ENCODE measurements at places on chromosomes 2 and 18.

- DNase-seq, result no peak
These were observed 773.7 kb downstream of the TSN start for GRCh38 chr2:122528958-122529705.

GRCh38 chr2:45432406-45432805 lies 178.7 kb downstream of the SRBD1 start:
- DNase-seq, result no peak

DNA sequence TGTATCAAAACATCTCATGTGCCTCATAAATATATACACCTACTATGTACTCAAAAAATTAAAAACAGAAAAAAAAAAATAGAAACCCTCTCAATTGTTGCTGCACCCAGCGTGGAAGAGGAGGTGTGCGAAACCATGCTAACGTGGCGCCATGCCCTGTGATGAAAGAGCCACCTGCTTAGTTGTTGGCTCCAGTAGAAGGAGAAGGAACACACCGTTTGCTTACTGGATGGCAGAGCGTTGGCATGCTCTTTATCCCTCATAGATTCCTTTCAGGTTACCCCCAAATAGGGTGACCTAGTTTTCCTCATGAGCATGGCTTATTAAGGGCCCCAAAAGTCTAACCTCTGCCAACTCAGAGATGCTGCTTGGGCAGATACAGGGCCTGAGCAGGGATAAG lies 332.1 kb downstream of the AGAP1 start:
- no peak for DNase-seq

- DNase-seq, result no peak
These were observed 113.5 kb upstream of the ZNF236 start for GRCh38 chr18:76708722-76709353.

DNA sequence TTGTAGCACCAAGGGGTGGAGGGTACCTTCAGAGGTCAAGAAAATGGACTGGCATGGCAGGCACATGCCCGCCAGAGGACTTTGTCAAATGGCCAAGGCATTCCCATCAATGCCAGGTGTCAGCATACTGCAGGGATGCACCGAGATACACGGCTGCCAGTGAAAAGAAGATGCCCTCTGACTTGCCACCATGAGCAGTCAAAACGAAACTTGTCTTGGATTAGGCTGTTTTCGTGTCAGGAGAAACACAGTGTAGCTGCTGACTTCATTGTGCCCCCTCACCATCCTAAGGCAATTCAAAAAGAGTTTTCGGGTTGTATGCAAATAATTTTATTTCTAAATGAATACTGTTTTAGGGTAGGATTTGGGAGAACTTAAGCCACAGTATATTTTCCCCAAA lies 181.5 kb downstream of the NAPG start:
- no peak for DNase-seq

DNA sequence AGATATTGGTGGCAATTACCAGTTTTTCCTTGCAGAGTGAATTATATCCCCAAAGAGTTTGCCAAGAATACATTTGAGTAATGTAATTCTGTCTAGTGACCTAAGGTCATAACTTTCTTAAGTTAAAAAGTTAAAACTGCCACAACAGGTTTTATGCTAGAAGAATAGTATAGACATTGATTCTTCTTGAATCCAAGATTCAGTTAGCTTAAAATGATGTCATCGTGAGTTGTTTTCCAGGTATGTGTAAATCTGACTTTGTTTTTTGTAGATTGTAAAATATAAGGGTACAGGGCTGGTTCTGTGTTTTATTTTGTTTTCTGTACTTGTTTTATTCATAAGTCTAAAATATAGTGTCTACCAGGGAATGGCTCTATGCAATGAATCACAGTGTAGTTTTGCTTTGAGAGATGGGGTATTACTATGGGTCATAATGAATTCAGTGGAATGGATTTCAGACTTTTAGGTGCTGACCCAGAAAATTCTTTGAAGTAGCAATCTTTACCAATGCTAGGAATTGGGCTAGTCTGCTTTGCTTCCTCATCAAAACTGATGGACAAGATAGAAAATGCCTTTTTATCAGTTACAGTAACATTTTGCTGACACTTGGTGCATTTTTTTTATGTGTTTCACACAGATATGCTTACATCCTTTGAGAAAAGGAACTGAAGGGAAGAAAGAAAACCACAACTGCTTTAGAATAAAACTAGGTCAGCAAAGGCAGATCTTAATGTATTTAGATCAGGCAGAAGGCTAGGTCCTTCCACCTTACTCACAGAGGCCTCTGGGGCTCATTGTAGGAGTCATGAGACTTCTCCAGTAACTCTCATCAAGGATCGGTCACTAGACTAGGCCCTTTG lies 20.8 kb upstream of the MGAT5 start:
- DNase-seq, result peak; percentile 35

- no peak for DNase-seq
These were observed 40.7 kb upstream of the TEX51 start for GRCh38 chr2:126858013-126858412.

GRCh38 chr2:143497726-143498125 lies 368.5 kb downstream of the ARHGAP15 start:
- no peak for DNase-seq

DNA sequence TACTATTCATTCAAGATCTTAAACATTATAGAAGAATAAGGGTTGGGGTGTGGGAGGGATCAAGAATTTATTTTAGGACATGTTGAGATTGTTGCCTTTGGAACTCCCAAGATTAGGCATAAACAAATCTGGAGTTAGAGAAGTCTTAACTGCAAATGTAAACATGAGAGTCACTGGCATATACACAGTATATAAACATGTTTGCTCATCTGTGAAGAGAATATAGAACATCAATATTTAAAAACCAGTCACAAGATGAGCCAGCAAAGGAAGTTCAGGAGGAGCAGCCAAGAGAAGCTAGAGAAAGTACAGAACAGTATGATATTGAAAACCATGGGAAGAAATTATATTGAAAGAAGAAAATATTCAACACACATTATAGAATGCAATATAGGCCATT lies 638.6 kb upstream of the SLC39A10 start:
- DNase-seq, result no peak

DNA sequence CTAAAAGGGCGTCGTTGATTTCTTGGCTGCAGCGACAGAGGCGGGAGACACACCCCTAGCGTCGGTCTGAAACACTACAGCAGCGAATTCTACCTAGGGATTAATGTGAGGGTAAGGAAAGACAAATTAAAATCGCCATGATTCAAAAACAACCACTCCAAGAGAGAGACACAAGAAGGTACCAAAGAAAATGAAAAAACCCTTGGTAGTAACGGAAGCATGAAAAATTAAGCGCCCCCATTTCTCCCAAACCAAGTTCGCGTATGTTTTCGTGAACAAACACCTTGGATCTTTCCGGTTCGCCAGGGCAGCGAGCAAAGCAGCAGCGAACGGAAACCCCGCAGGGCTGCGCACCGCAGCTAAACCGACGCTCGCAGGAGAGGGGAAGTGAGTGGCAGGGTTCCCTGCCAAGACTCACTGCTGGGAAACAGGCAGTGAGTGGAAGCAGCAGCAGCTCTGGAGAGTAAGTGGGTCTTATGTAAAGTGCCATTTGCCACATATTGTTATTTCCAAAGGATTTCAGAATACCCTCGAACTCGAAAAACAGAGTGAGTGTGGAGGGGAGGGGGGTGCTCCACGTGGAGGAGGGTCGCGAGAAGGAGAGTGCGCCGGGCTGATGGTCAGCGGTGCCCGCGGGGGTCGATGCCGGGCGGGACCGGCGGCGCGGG lies 1.0 kb downstream of the PPP3R1 start:
- DNase-seq, result peak; percentile 74

DNA sequence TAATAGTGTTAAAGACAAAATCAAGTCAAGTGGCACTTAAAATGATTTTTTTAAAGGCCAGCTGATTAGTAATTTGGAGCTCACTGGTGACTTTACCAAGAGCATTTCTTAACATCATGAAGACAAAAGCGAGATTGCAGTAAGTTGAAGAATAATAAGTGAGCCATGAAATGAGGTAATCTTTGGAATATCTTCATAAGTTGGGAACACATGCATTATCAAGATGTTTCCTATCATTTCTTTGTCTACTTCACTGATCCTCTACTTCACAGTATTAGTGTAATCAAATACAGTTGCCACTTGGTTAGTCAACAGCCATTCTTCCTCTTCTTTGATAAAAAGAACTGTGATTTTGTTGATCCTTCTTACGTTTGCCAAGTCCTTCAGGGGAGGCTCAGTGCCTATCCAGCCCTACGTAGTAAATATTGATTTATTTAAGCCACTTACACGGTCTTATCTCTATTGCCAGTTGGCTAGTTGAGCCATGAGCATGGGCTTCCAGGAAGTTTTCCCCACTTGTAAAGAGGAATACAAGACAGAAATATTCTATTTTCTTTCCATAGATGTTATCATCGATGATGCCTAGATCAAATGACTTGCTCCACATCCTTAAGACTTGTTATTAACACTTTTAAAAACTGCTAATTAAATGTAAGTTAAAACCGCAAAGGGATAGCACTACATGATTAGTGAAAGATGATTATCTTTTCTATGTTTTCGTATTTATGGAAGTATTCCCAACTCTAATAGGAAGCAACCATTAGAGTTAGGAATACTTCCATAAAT lies 46.1 kb downstream of the YES1 start:
- no peak for DNase-seq

DNA sequence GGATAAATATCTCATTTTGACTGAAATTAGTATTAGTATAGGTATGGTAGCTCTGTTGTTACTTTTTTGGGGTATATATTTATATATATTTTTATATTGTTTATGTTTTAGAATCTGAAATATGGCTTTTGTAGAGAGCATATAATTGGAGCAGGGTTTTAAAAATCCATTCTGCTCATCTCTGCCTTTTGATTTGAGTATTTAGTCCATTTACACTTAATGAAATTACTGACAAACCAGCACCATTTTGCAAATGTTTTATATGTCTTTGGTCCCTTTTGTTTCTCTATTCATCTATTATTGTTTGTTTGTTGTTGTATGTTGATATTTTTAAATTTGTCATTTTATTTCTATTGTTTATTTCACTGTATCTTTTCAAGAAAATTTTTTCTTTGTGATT lies 30.7 kb downstream of the PTPN4 start:
- DNase-seq, result no peak

GRCh38 chr2:1708476-1709334 lies 35.6 kb downstream of the PXDN start:
- no peak for DNase-seq

GRCh38 chr2:198220763-198221610 lies 416.6 kb downstream of the PLCL1 start:
- no peak for DNase-seq

- no peak for DNase-seq
These were observed 142.2 kb downstream of the PKP4 start for GRCh38 chr2:158598862-158599517.

DNA sequence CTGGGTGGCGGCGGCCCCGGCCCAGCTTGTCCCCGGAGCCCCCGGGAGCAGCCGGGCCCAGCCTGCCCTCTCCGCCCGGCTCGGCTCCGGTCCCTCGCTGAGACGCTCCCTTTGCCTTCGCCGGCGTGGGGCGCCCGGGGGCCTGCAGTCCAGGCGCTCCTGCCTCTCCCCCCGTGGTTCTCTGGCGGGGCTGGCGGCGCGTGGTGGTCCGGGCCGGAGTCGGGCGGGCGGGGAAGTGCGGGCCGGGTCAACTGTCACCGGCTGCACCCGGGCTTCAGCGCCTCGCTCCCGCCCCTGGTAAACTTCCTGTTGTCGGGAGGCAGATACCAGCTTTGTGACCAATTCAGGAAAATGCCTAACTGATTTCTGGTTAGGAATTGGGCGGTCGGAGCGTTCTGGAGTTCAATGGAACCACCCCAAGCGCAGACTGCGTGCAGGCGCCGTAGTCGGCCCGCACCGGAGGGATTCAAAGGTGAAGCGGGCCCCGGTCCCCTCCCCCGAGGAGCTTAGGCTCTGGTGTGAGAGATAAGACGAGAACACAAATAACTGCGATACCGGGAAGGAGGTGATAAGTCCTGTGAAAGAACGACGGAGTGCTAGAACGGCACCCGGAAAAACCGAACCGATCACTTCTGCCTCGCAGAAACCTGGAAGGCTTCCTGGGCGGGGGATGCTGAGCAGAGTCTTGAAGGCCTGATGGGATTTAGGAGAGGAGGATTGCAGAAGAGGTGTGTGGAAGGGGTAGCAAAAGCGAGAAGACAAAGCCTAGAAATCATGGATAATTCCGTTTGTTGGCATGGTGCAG lies 891 bp downstream of the CAB39 start:
- DNase-seq, result peak; percentile 35

DNA sequence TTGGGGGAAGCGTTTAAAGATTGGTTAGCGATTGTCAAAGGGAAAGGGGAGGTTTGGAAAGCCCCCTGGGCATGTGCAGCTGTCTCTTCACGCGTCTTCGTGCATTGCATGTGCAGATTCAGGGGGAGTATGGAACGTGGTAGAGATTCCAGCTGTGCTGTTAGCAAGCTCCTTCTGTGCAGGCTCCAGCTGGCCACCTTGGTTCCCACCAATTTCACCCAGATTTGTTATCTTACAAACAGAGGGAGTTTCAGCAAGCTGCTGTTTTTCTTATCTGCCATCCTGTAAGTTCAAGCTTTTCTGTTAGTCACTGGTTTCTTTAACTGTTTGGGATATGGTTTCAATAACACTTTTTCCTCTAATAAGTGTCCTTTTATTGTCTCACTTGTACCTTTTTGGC lies 30.4 kb downstream of the FARP2 start:
- DNase-seq, result no peak

GRCh38 chr2:78928502-78928901 lies 97.0 kb upstream of the REG3G start:
- no peak for DNase-seq

GRCh38 chr2:142918624-142919023 lies 41.2 kb downstream of the KYNU start:
- no peak for DNase-seq

- DNase-seq, result no peak
These were observed 15.7 kb downstream of the CRIM1 start for GRCh38 chr2:36371070-36371874.

- DNase-seq, result peak; percentile 61
These were observed 22.4 kb upstream of the CD28 start for GRCh38 chr2:203683932-203684556.

- DNase-seq, result no peak
These were observed 477.2 kb downstream of the TRIB2 start for GRCh38 chr2:13193900-13194299.

GRCh38 chr18:58755304-58756010 lies 84.2 kb downstream of the MALT1 start:
- no peak for DNase-seq

DNA sequence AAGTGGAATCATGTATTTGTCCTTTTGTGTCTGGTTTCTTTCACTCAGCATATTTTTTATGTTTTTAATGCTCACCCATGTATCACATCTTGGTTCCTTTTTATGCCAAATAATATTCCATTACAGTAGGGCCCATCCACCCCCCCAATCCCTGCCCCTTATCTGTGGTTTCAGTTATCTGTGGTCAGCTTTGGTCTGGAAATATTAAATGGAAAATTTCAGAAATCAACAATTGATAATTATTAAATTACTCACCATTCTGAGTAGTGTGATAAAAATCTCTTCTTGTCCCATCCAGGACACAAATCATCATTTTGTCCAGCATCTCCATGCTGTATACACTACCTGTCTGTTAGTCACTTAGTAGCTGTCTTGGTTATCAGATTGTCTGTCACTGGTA lies 66.7 kb downstream of the BIRC6 start:
- DNase-seq, result no peak

GRCh38 chr2:3257166-3257565 lies 120.5 kb downstream of the EIPR1 start:
- no peak for DNase-seq

All from T-helper 2 cell treated with Interferon-gamma antibody and Interleukin-4, amounts not matched to agents 5 μg/mL and 100 μg/mL, for 36 hours (primary cell).